Stimulated activated CD8-positive, alpha-beta memory T cell treated with anti-CD3 and anti-CD28 coated beads, Interleukin-7, amount 100 ng/mL, for 4 hours (primary cell): ENCODE measurements at places on chromosomes 7 and 10.
A peak's percentile ranks its signal among the peaks of the same experiment; 100 is the strongest.

DNA sequence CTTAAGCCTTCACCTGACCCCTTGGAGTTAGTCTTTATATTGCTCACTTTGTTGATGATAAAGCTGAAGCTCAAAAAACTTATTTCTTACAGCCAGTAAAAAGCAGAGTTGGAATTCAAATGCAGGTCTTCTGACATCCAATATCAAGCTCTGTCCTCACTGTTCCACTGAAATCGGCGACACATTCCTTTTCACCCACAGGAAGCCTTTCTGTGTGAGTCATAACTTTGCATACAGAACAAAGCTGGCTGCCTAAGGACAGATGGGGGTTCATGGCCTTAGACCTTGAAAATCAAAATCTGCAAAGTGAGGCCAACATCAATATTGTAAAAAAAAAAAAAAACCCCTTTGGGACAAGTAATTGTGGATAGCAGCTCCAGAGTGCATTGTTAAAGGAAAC is 21.8 kb upstream of the AKR1B1 start:
- no peak for DNase-seq

- DNase-seq, result no peak
Observed at GRCh38 chr7:66043681-66044497, 31.7 kb upstream of the ASL start.

DNA sequence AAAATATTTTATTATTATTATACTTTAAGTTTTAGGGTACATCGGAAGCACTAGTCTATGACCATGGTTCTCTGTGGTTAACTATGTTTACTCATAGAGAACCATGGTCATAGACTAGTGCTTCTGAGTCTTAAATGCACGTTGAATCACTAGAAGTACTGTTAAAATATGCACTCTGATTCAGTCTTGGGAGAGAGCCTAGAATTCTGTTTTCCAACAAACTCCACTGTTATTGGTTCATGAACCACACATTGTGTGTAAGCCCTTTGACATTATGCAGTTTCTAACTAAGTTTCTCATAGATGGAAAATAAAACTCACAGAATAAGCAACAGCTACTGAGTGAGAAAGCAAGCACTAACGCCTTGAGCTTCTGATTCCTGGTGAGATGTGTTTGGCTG is 1120.6 kb downstream of the SORCS1 start:
- no peak for DNase-seq

GRCh38 chr7:157693521-157694375 is 356.9 kb downstream of the DNAJB6 start:
- DNase-seq, result no peak

- DNase-seq, result peak; percentile 15
Observed at GRCh38 chr7:98418636-98419315, 17.9 kb upstream of the BAIAP2L1 start.

DNA sequence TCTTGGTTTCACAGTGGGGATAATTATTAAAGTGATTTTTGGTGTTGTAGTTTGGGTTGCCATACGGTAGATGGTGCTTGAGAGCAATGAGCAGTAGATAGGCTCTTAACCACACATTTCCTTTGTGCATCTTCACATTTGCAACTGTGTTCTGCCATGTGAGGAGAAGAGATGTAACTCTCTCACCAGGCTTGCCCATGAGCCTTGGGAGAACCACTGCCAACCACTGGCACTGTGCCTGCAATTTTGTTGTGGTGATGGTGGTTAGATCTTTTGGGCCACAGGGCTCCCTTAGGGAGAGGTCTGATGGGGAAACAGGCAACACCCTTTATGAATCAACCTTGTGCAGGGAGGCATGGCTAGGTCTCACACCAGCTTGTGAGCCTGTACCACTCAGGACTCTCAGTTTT is 204.3 kb downstream of the CCDC7 start:
- DNase-seq, result no peak

DNA sequence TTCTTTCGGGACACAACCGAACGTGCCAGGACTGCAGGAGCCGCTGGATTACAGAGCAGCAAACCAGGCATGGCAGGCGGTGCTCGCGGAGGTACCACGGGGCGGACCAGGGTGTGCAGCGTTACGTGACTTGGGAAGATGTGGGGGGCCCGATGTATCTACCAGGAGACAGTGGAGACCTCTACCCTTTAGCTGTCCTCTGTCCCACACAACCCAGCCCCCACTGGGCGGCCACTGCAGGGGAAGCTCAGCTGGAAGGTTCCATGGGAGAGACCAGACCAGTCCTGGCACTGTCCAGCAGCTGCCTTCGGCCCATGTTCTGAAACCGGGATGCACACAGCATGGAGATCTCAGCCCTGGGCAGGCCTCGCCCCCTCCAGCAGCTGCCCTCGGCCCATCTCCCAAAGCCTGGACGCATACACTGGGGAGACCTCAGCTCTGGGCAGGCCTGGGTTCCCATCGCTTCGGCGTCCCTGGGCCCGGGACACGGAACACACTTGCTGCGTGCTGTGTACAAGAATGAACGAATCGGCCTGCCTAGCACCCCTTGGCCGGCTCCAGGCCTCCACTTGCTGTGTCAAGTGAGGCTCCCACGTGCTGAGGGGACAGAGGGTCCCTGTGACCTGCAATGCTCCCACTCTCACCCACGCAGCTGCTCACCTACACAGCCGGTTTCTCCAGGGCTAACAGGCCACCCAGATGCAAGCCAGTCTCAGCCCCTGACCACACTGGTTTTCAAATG is 177.4 kb downstream of the ELFN1 start:
- no peak for DNase-seq

DNA sequence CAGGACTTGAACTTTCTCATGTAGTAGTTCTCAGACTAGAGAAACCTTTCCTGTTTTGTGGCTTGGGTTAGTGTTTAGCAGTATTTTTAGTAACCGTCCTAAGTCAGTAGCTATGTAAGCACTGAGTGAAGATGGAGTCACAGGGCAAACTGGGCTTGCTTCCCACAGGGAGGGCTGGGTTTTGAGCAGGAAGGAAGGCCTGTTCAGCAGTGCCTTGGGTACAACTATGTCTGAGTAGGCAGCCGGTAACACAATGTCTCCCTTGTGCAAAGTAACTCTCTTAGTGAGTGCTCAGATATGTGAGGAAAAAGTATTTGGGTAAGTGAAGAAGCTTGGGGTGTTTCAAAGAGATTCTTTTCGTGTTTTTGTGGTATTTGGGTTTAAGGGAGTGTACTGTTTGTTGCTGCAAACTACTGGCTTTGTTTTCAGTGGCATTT is 96.4 kb downstream of the CCSER2 start:
- DNase-seq, result no peak
